Astrocyte of the spinal cord (primary cell): ENCODE measurements at places on chromosomes 11 and 22.

DNA sequence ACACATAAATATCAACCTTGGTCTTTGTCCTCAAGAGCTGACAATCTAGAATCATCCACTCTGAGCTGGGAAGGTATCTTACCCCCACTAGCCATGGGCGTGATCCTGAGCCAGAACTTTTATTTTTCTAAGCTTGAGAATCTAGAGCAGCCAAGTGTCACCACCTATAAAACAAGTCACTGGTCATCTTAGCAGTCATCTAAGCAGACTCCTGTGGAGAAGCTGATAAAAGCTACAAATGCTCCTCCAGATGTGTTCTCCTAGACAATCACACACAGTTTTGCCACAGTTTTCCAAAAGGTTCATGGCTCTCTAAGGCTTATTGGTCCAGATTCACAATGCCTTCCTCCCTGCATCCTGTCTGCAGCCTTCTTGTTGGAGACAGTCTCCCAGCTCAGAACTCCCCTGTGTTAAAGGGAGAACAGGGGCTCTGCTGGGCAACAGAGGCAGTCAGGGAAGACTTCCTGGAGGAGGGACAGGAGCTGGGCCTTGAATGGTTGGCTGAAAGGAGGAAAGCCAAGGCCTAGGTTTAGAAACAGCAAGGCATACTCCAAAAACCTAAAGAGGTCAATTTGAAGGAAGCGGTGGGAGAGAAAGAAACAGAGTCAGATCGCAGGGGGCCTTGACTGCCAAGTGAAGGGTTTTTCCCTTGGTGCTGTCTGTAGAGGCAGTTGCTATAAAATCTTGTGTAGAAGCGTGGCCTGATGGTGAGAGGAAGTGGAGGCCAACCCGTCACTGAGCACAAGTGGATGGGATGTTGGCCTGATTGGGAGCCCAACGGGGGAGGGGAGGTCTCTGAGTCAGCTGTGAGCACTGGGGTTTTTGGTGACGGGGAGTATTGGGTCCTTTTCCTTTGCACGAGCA is 42.0 kb downstream of the ALX4 start:
- no peak for DNase-seq

DNA sequence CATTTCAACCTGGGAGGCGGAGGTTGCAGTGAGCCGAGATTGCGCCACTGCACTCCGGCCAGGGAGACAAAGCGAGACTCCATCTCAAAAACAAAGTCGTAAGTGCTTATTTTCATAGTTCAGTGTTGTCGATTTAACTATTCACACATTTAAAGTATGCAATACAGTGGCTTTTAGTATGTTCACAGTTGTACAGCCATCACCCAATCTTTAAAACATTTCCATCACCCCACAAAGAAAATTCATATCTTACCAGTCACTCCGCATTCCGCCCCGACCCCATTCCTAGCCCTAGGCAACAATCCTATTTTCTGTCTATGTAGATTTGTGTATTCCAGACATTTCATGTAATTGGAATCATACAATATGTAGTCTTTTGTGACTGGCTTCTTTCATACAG is 11.9 kb downstream of the IPO7 start:
- DNase-seq, result no peak

DNA sequence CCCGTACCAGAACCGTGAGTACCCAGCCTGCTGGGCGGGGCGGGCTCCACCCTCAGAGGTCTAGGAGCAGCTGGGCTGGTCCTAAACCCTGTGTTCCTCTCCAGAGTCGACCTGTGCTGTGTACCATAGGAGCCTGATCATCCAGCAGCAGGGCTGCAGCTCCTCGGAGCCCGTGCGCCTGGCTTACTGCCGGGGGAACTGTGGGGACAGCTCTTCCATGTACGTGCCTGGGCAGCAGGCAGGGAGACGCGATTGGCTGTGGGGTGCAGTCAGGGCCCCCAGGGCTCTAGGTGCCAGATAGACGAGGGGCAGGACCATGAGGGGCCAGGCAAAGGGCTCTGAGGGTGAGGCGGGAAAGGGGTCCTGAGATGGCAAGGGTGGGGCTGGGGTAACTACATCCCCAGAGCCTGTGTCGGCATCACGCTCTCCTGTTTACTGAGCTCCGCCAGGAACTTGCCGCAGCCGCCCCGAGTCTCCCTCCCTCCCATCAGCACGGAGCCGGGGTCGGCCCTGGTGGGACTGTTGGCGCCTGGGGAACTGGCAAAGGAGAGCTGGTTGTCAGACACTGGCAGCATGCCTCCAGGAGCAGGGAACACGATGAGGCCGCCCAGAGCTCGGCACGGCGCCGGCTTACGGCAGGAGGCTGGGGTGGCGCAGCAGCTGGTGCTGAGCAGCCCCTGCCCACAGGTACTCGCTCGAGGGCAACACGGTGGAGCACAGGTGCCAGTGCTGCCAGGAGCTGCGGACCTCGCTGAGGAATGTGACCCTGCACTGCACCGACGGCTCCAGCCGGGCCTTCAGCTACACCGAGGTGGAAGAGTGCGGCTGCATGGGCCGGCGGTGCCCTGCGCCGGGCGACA is 22.9 kb upstream of the MUC5B start:
- no peak for DNase-seq

GRCh38 chr11:65803797-65804492 is 17.1 kb downstream of the OVOL1 start:
- DNase-seq, result no peak

DNA sequence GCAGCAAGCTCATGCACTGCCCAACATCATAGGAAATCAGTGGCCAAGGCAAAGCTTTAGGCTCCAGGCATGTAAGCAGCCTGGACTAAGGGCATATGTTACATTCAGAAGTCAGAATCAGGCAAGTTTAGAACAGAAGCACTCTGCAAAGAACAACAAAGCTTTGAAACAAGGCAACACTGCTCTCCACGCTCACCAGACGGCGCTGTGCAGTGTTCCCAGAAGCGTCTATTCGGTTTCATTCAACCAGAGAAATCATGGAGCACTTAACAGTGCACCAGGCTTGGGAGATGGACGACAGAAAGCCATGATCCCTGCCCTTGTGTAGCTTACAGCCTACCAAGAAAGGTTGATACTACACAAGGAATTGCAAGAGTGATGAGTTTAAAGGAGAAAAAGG is 555.8 kb downstream of the BUD13 start:
- DNase-seq, result peak; percentile 39

- peak; percentile 47 for DNase-seq
These were observed 29.7 kb downstream of the FAM83F start for GRCh38 chr22:40024201-40025061.

DNA sequence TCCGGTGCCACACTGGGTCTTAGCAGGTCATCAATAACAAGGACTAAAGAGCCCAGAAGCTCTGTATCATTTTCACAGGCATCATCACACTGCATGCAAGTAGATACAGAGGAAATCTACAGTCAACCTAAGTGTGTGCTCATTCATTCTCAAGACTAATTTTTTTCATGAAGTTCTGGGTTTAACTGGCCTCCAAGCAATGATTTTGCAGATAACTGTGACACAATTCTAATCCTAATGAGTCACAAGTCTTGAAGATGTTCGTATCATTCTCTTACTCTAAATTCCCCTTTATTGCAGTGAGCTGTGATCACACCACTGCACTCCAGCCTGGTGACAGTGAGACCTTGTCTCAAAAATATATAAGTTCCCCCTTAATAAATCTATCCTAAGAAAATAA is 2.5 kb downstream of the OR52W1 start:
- DNase-seq, result no peak

- DNase-seq, result peak; percentile 64
These were observed 31.5 kb downstream of the CD44 start for GRCh38 chr11:35170503-35170902.

GRCh38 chr11:93131709-93132108 is 66.1 kb downstream of the SLC36A4 start:
- no peak for DNase-seq

DNA sequence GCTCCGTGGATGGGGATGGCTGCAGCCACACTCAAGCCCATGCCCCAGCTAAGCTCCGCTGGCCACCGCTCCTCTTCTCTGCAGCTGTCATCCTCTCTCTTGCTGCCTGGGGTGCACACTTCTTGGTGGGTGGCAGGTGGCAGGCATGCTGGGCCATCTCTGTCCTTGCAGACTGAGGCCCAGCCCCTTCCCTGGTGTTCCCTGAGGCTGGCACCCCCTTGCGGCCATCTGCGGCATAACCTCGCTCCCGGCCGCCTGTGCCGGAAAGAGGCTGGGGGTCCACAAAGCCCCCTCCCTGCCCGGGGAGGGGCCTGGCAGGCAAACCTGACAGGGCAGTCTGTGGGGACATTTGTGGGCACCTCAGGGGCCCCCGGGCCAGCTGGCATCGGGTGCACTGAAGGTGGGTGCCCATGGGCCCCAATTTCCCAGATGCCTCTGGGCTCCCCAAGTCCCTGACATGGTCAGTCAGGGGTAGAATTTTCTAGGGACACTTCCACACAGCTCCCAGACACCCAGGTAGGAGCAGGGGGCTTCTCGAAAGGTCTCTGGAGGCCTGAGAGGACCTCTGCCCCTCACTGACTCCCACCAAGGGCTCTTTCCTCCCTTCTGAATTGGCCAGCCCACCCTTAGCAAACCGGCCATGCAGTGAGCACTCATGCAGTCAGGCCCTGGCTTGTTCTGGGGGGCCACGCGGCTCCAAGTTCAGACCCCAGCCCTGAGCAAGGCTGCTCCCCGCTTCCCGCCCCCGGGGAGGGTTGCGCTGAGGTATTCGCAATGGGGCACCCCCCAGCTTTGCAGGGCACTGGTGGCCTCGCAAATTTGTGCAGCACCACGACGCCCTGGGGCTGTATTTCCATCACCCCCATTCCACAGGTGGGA is 23.5 kb upstream of the TH start:
- DNase-seq, result peak; percentile 15

DNA sequence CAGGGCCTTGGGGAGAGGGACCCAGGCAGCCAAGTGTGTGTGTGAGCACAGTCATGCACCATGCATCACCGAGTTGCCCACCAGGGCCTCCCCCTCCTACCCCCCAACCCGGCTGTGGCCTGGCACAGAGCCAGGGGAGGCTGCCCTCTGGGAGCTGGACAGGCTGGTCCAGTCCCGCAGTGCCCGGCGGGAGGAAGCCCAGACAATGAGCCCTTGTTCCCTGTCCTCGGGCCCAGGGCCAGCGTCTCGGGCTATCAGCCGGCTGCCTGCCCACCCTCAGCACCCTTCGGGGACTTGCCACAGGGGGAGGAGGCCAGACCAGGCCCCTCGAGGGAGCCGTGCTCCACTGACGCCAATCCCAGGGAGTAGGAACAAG is 4.5 kb downstream of the LRRC75B start:
- peak; percentile 39 for DNase-seq

DNA sequence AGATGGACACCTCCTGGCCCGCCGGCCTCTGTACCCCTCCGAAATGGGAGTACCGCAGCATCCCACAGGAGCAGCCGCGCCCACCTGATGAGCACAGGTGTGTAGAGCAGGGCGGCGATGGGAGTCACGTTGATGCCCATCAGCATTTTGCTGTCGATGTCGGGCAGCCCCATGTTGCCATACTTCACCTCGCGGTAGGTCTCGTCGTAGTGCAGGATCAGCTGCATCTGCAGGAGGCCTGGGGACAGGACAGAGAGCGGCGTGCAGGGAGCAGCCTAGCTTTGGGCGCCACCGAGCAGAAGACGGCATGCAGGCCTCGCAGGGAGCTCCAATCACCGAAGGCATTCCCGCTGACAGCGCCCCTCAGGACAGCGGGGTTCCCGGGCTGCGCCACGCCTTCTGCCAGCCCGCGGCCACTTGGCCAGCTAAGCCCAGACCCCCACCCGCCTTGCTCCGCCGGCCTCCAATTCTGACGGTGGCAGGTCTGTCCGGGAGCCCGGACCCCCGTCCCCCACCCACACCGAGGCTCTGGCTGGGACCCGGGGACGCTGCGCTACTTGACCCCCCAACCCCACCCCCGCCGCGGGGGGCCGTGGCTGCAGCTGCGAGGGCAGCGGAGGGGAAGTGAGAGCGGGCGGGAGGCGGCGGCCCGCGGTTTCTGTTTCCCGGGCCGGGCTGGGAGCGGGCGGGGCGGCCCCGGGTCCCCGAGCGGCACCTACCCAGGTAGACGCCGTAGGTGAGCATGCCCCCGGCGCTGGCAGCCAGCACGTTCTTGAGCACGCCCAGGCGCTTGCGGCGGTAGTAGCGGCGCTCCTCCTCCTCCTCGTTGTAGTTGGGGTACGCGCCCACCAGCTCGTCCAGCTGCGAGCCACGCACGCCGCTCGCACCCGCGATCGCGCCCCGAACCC is 705 bp downstream of the UNC93B1 start:
- DNase-seq, result no peak

GRCh38 chr11:105609832-105610781 is at the start of gene GRIA4:
Gene GRIA4, plus strand, starts transcription at chr11:105610073. Its CDS starts 925 bp downstream, at chr11:105610998.
- peak; percentile 47 for DNase-seq

GRCh38 chr11:405323-405953 is 9.4 kb downstream of the SIGIRR start:
- DNase-seq, result no peak

GRCh38 chr11:64566042-64566914 is 24.7 kb upstream of the SLC22A12 start:
- peak; percentile 81 for DNase-seq

DNA sequence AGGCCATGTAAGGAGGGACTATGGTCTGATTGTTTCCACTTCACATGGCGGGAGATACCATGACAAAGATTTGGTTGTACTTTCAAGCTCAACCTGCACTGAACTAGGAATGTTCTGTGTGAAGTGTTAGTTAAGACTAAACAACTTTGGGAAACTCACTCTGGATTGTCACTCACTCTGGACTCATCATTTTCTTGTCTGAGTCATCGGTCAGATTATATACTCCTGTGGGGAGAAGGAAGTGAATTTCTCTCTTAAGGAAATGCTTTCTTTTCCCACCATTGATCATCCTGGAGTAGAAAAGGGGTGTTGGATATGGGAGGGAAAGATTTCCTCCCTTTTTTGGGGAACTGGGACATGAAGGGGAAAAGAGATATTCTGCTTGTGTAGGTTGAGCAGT is 26.9 kb upstream of the CAT start:
- DNase-seq, result no peak

DNA sequence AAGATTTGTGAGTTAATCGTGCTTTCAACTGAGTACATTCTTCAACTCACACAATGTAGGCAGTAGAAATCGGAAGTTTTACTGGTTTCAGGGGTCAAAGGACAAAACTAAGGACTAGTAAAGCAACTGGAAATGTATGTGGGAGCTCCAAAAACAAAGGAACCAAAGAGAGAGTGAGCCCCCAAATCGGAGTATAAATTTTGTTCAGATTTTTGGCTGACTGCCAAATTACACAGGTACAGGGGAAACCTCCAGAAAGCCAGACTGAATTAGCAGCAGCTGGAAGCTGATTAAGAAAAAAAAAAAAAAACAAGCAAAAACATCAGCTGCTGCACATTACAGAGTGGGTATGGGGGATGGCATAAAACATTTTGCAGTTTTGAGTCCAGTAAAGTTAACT is 75.2 kb upstream of the GNAZ start:
- no peak for DNase-seq

- DNase-seq, result no peak
These were observed 23.2 kb downstream of the TAF1D start for GRCh38 chr11:93718057-93718563.
